Activated CD4-positive, alpha-beta T cell treated with anti-CD3 and anti-CD28 coated beads, Interleukin-2, amount 50 U/mL, for 1 hour (primary cell): ENCODE measurements at places on chromosomes 5 and 9.
A peak's percentile ranks its signal among the peaks of the same experiment; 100 is the strongest.

DNA sequence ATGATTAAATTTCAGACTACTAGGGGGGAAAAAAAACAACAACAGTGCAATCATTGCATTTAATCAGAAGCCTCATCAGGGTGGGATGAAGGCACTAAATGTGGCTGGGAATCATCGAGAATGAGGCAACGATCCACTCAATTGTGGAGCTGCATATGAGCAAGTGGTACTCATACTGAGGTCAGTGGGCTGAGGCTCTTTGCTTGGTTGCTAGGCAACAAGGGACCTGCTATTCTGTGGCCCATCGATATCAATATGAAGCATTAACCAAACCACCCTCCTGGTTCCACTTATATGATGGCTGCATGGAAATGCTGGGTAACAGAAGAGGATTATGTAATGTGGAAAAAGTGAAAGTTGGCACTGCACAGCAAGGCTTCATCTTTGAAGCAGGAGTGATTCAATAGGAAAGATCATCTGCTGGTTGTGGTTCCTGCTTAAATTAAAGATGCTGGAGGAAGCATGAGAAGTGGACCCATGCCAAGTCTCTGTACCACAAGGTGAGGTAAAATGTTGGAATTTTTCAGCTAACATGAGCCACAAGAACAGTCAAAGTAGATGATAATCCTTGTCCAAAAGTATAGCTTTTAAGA is 159.8 kb upstream of the HMHB1 start:
- DNase-seq, result no peak

- no peak for DNase-seq
Observed at GRCh38 chr9:121949766-121950165, 143.3 kb downstream of the TTLL11 start.

DNA sequence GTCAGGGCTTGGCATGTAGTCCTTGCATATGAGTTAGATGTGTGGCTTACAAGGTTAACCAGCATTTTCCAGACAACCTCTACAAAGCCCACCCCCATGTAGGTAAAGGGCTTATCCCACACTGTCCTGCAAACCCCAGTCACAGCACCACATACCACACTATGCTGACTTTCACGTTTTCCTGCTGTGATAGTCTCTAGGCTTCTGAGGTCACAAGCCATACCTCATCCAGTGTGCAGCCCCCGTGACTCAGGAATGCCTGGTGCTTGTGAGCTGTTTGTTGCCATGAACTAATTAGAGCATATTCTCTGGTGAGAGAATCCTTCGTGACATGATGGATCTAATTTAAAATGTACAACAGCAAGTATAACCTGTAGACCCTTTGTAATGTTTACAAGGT is 50.8 kb downstream of the ERAP1 start:
- no peak for DNase-seq

DNA sequence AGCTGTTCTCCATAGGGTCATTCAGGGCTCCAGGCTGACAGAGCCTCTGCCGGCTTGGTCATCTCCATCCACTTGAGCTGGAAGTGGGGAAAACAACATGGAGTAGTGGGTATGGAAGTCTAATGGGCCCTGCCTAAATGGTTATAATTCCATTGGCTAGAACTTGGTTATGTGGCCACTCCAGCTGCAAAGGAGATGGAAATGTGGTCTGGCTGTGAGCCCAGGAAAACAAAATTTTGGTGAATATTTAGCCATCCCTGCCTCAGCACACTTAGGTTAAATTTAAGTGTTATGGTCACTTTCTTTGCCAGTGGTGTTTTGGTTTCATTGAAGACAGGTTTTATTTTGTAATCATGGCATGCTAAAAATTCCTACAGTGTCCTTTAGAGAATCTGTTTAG is 112.3 kb downstream of the SMARCA2 start:
- DNase-seq, result no peak

DNA sequence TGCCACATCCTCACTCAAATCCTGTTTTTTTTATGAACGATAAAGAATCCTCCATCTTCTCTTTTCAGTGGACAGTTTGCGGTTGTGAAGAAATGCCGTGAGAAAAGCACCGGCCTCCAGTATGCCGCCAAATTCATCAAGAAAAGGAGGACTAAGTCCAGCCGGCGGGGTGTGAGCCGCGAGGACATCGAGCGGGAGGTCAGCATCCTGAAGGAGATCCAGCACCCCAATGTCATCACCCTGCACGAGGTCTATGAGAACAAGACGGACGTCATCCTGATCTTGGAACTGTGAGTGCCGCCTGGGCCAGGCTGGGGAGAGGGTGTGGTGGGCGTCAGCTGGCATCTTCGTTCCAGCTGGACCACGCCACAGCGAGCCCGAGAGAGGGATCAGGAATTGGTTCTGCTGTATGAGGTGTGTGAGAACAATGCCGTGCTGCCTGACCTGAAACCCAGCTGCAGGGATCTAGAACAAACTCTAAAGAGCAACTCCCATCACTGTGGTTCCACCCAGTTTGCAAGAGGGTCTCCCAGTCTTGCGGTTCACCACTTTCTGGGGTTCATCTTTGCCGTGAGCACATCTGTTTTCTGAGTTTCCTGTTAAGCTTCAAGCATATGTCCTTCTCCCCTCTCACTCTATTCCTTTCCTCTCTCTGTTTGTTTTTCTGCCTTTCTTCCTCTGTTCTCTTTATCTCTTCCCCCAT is 107.4 kb downstream of the DAPK1 start:
- DNase-seq, result no peak

GRCh38 chr5:88745093-88745696 is 137.8 kb downstream of the MEF2C start:
- DNase-seq, result no peak

GRCh38 chr9:87580941-87581438 is 83.3 kb downstream of the DAPK1 start:
- no peak for DNase-seq

DNA sequence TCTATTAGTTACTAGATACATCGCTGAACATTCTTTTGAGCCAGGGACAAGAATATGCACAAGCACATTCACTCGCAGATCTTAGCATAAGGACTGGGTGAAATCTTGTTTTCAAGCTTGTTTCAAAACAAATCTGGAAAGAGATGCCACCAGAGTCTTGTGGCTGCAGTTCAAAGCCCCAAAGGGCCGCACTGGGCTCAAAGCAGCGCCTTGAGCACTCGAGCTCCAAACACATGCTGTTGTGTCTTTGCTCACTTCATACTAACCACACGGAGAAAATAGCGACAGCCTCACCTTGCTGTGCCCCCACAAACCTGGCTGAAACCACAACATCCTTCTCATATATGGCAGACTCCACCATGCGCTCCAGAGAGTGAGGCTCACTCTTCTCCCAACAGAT is 34.2 kb upstream of the IL7R start:
- peak; percentile 50 for DNase-seq

DNA sequence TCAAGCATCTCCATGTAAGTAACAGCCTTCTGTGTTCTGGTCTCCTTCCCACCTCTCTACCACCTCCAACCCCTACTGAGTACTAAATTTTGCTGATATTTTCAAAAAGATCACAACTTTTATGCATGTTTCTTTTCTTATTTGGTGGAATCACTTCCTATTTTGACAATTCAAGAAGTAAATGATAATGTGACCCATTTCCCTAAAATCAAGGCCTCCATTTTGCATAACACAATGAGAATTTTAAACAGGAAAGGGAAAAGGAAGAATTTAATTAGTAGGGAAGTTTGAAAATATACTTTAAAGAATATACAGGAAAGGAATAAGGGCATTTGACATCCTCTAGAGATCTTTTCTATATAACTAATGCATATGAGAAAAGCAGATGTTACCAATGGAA is 212.9 kb upstream of the RASA1 start:
- no peak for DNase-seq

DNA sequence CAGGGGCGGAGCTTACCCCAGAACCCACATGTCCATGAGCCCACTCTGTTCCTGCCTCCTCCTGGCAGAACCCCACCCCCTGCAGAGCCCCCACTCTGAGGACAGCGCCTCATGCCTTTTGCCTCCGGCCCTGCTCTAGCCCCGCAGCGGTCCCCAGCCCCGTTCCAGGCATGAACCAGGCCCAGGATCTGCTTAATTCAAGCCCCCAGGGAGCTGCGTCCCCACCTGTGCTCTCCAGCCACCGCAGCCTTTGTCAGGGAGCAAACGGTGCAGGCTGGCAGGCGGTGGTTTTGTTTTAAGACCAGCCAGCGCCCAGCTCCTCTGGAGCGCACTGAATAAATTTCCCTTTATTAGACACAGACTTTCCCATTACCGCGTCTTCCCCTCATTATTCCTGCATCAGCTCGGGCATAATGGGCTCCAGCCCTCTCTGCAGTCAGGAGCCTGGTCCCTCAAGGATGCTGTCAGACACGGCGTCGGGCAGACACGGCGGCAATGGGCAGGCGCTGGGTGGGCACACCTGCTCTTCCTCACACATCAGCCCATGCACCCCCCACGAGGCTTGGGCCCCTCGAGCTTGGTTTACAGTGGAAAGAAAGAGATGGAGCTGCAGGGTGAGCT is 137.6 kb downstream of the OLFM1 start:
- no peak for DNase-seq
